ENCODE measurements at places on chromosomes 4 and X.
A peak's percentile ranks its signal among the peaks of the same experiment; 100 is the strongest.

- DNase-seq = no peak
These were observed 15.9 kb upstream of the PIM2 start for GRCh38 chrX:48934581-48935300.

- no peak for DNase-seq
These were observed 53.4 kb downstream of the ZNF518B start for GRCh38 chr4:10403633-10404445.

DNA sequence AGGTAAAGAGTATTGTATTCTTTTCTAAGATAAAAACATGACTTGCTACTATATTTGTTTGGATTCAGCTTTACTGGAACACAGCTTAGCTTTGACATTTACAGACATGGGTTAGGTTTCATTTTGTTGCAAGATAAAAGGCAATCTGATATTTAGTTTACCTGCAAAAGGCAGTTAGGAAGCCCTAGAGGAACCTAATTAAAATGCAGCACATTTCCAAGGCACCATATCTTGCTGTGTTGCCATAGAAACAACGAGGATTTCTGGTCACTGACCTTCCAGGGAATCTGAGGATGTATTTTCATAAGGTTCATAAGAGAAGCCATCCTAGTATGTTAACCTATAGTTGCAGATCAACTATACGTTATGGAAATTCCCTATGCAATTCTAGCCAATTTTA, 116.0 kb downstream of the SNCA start:
- no peak for DNase-seq

DNA sequence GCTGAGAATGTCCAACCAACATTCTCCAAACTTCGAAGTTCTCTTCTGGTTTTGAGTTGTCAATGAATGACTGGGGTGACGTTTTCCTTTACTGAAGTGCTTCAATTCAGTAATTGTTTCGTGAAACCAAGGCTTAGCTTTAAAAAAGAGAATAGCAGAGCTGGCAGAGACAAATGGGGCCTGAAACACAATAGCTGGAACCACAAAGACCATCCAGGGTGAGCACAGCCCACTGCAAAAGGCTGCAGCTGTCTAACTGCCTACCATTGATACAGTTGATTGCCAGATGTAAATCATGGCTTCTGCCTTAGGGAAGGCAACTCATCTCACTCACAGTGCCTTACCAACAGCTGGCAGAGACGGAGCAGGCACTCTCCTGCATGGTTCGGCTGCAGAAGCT, 78.7 kb upstream of the ZNF518B start:
- no peak for DNase-seq

GRCh38 chr4:88017516-88018297, 10.3 kb downstream of the PKD2 start:
- no peak for DNase-seq

- no peak for DNase-seq
These were observed 36.2 kb upstream of the UGDH start for GRCh38 chr4:39563346-39563847.

- no peak for DNase-seq
These were observed 94.5 kb upstream of the STIM2 start for GRCh38 chr4:26766141-26766540.

DNA sequence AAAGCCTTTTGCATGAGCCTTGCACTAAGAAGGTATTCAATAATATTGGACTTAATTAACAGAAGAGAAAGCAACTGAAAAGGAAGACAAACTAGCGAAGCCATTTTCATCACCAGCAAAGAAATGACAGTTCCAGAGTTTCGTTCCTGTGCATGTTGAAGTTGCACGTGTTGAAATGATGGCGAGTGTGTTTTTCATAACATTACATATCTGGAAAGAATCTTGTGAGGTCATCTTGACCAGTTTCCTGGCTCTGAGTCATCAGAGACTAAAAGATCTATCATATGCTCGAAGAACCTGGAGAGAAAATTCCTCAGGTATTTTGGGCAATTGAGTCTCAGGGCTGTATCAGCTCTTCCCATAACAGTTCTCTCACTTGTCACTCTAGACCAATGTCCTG, 106.2 kb upstream of the MAML3 start:
- no peak for DNase-seq

DNA sequence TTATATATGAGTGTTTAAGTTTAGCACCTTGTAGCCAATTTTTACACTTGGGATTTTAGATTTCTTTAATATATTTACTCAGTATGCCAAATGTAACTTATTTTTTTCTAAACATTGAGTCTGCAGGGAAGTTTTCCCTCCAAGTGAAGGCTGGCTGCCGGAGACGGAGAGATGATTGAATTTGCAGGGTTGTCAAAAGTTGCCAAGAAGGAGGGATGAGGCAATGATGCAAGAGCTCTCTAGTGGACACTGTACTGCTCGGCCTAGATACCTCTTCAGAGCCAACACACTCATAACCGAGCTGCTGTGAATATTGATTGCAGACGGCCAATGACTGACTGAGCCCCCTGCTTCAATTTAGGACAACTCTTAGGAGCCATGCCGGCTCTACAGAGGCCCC, 318.6 kb upstream of the CASK start:
- no peak for DNase-seq

DNA sequence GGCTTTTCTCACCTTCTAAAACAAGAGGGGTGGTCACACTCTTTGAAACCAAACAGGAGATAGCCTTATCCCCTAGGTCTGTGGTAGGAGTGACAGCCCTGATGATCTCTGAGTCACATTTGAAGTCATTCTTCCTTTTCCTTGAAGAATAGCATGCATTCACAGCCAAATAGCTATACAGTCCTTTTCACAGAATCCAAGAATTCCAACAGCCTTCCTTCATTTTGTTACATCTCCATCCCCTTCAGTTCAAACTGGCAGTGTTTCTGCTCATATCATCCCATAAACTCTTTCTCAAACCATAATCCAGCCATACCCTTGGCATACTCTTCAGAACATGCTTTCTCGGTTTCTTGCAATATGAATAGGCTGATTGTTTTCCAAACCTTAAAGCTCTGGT, 33.3 kb upstream of the TMEM184C start:
- DNase-seq = no peak

DNA sequence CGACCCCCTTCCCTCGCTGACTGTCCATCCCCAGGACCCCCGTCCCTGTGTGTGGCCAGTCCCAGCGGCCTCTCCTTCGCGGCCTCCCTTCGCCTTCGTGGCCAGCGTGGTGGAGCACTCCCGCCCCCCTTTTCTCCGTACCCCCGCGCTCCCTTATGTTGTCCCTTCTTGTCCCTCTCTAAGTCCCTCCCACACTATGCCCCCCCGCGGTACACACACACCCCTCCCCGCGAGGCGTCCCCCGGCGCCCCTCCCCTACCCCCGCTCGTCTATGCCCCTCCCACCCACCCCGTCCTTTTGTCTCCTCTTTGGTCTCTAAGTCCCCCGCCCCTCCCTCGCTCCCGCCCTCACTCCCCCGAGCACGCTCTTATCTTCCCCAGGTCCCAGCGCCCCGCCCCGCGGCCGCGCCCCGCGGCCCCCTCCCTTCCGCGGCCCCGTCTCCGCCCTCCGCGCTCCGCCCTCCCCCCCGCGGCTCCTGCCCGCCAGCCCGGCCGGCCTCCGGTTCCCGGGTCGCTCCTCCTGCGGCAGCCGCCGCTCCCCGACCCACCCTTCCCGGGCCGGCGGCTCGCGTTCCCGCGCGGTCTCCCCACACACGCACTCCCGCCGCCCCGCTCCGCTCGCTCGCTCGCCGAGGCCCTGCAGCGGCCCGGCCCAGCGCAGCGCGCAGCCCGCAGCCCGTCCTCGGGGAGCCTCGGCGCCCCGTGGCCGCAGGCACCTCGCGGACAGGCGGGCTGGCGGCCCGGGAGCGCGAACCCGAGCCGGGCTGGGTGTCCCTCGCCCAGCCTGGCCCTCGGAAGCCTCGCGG, 26.3 kb downstream of the UTP14A start:
- DNase-seq = peak; percentile 75

- DNase-seq = no peak
These were observed 214.5 kb upstream of the TACR3 start for GRCh38 chr4:103934178-103934789.

DNA sequence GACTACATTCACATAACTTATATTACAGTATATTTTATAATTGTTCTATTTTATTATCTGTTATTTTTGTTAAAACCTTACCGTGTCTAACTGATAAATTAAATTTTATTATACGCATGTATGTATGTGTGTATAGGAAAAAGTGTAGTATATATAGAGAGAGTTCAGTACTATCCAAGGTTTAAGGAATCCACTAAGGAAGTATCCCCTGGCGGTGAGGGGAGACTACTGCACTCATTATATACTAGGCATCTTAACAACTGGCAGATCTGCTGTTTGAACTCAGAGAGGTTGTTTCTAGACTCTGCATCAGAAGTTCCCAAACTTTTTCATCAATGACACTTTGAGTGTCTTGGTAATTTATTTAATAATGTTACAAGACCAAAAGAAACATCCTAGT, 70.9 kb downstream of the NDST4 start:
- DNase-seq = no peak

DNA sequence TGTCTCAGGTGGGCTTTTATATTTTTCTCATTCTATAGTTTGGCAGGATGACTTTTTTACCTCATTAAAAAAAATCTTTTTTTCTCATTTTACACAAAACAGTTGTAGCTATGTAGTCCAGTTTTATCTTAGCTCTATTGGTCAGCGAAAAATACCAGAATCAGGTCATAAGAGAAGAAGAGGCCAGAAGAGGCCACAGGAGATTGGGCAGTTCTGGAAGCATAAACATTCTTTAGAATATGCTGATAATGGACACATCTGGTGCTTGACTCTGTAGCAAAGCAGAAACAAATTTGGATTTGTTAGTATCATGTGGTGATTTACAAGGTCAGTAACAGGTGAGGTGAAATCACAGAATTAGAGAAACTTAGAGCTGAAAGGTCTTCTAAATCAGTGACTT, 66.6 kb upstream of the ARHGAP24 start:
- no peak for DNase-seq

- no peak for DNase-seq
These were observed 1.7 kb downstream of the INTS6L start for GRCh38 chrX:135522132-135522530.

GRCh38 chr4:46894826-46895225, 14.2 kb downstream of the COX7B2 start:
- DNase-seq = no peak

DNA sequence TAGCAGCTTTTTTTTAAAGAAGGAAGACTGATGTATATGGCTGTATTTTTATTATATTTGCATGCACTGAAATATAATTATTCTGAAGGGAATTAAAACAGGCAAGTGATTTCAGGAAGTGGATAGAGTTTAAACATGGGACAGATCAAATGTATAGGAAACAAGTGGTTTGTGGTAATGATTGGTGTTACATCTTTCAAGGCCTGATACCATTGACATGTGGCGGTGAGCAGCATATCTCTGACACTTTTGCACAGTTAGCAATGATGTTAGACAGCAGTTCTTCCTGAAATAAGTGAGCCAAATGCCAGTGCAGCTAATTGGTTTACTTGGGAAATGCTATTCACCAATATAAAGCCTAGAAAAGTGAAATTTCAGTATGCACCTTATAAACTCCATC, 272.1 kb downstream of the RPA4 start:
- DNase-seq = no peak

DNA sequence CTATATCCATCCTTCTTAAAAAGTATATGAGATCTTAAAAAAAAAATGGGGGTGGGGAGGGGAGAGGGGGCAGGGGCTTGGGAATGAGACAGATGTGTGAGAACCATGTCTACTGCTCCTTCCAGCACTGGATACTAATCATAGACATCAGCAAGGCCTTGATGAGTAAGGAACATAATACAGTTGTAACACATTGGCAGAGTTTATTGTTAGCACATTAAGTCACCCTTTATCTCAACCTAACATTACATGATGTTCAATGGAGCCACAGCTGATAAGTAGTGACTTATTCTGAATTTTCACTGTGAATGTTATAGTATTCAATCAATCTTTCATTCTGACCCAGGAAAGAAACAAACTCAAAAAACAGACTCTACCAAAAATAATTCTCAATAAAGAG, 47.3 kb upstream of the KCNE5 start:
- DNase-seq = no peak

GRCh38 chr4:128908735-128909134, 99.2 kb downstream of the JADE1 start:
- no peak for DNase-seq

- no peak for DNase-seq
These were observed 108.8 kb downstream of the NFKB1 start for GRCh38 chr4:102610007-102610406.

GRCh38 chr4:122798101-122798500, 28.5 kb upstream of the FGF2 start:
- no peak for DNase-seq

DNA sequence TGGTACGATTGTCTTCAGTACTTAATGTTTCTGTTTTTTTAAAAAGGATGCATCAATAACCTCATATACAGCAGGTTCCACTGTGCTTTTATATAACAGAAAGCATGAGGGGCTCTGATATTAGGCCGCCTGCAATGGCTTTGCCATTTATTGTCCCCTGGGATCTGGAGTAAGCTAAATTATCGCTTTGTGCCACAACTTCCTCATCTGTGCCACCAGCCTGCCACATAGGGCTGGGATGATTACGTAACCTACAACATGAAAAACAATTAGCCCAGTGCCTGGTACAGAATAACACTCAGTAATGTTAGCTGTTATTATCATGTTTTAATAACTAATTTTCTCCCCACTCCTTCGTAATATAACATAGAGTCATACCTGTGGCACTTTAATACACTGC, 65.5 kb upstream of the TRIM2 start:
- no peak for DNase-seq

- no peak for DNase-seq
These were observed 24.9 kb upstream of the HGFAC start for GRCh38 chr4:3416821-3417221.

DNA sequence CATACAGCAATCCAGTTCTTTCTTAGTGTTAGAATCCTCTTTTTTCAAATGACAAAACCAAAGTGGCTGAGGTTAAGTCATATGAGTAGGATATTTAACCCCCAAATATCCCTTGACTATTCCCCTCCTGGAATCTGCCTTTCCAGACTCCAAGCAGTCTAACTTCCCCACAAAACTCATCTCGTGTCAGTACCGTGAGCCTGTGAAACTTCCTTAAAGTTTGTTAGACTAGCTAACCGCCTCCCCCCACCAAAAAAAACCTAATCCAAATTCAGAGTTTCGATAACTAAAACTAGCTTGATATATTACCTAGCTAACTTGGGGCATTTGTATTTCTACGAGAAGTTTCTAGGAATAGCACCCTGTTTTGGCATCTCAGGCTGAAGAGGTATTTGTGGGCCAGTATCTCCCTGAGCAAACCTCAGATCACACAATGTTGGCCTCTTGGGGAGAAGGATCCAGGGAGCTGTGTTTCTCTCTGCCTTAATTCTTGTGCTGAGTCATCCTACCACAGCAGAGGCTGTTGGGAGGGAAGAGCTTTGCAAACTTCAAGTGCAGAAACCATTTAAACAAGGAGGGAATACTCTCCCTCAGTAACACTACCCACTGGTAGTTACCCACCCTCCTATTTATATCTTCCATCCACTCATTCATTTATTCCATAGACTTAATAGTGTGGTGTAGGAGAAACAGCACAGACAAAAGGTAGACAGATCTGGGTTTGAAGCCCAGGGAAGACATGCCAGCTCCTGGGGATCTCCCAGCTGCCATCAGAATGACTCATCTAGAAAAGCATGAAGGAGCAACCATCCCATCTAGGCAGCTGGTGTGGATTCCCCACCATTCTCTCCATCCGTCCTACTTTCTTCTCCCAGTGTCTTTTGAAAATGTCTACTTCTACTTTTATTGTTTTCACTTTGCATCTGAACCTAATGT, 39.3 kb upstream of the TXK start:
- no peak for DNase-seq
